Vein endothelial cell (primary cell): ENCODE measurements at places on chromosomes 16 and 17. TPM values are rescaled to one million over a fixed set of nuclear protein-coding genes. Genes with fewer than 3 reads are reported as not detected.

GRN gene
- 303 and 500 TPM in 2 replicates for total RNA-seq

HS3ST3A1 gene
- 0.10 TPM in 1 of 2 replicates, not detected in the other for total RNA-seq

ABCA10 gene
- total RNA-seq = 0.98 and 2.5 TPM in 2 replicates

TBC1D3L gene
- 3.0 and 3.9 TPM in 2 replicates for total RNA-seq

MRPS23 gene
- total RNA-seq = 22.5 and 23.5 TPM in 2 replicates
